Activated T-helper 1 cell treated with anti-CD3 and anti-CD28 coated beads, Interleukin-12 subunit alpha, Interleukin-12 subunit beta, Interleukin-2, Interleukin-4 antibody, amounts not matched to agents 30 ng/mL and 10 ng/mL and 1 ng/mL, durations not matched to agents 14 hours and 24 hours and 36 hours (primary cell): ENCODE measurements at places on chromosomes 6 and 20. TPM values are rescaled to one million over a fixed set of nuclear protein-coding genes. Genes with fewer than 3 reads are reported as not detected.

COL19A1 gene
- total RNA-seq = not detected in 2 replicates

- peak overlapping the region; percentile 67 for H3K27ac ChIP-seq
- H3K4me1 ChIP-seq = peaks cover 8% of the 10 kb centered on the region
- H3K36me3 ChIP-seq = no peaks in the 10 kb centered on the region
These were observed 178.6 kb upstream of the RAB32 start for GRCh38 chr6:146364816-146365594.

DNA sequence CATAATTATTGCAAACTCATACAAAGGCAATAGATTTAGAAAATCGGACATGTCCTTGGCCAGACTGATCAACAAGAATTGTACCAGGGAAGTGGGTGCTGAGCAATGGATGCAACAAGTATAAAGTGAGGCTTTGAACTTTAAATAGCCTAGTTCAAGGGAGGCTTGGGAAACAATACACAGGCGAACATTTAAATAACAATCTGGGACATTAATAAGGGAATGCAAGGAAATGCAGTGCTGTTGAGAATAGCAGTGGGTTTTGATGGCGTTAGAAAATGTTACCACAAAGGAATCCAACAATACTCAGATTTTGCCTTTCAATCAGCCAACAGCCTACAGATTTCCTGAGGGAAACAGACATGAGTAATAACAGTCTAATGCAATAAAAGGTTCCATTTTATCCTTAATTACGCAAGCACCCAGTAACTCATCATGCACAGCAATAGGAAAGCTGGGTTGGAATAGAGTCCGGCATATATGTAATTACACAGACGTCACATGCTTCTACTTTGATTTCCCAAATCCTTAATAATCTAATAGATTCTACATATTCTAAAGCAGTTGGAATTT lies 134.6 kb downstream of the PHACTR1 start:
- DNase-seq = no peak
- H3K27ac ChIP-seq = no peak overlapping the region
- H3K27me3 ChIP-seq = peaks cover 2% of the 10 kb centered on the region
- H3K36me3 ChIP-seq = no peaks in the 10 kb centered on the region
- no peaks in the 10 kb centered on the region for H3K4me1 ChIP-seq

DNA sequence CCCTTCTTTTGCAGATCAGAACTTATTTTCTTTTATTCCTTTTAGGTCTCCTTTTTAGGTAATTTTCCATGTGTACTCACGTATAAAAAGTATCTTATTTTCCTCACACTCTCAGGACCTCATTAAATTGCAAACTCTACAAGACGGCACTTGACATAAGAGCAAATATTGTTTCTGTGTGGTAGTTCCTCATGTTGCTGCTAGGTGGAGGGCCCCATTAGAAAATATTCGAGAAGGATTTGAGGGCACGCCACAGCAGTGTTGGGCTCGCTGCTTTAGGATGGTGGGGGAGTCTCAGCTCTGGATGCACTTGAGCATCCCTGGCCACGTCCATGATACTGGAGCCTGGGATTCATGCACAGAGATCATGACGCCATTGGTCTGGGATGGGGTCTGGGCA lies 64.9 kb upstream of the ZFP64 start:
- H3K27me3 ChIP-seq = peaks cover 4% of the 10 kb centered on the region
- no peak overlapping the region for H3K4me3 ChIP-seq
- H3K4me1 ChIP-seq = no peaks in the 10 kb centered on the region
- H3K27ac ChIP-seq = no peak overlapping the region

TXLNB gene
- total RNA-seq = 0.08 TPM in 1 of 2 replicates, not detected in the other

DNA sequence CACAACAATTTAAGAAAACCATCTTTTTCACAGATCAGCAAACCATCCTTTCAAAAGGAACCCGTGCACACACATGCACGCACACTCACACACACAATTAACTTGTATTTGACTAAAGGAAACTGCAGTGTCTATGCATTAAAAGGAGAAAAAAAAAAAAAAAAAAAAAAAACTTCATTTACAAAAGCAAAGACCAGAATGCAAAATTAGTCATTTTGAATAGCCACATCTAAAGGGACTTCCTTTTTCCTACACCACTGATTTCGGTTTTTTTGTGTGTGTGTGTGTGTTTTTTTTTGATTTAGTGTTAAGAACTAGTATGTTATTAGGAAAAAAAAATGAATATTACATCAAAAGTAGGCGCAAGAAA lies 6.3 kb downstream of the ZMYND8 start:
- peaks cover 6% of the 10 kb centered on the region for H3K4me1 ChIP-seq
- DNase-seq = no peak
- no peaks in the 10 kb centered on the region for H3K27me3 ChIP-seq
- H3K36me3 ChIP-seq = peaks cover 39% of the 10 kb centered on the region
- H3K4me3 ChIP-seq = no peak overlapping the region

DNA sequence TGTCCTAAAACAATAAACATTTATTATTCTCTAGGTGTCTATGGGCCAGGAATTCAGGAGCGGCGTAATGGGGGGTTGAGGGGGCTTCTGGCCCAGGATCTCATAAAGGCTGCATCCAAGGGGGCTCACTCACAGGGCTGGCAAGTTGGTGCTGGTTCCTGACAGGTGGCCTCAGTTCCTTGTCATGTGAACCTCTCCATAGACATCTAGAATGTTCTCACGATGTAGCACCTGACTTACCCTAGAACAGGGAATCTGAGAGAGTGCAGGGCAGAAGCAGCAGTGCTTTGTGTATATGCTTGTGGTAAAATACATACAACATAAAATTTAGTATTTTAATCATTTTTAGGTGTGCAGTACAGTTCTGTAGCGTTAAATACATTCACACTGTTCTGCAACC lies 57.1 kb downstream of the PHF20 start:
- peaks cover 21% of the 10 kb centered on the region for H3K4me1 ChIP-seq
- no peaks in the 10 kb centered on the region for H3K27me3 ChIP-seq
- DNase-seq = no peak
- no peak overlapping the region for H3K4me3 ChIP-seq
